GDM1 (cell line): ENCODE measurements at places on chromosomes 1 and 21.

GRCh38 chr1:234135501-234135900 is 231.0 kb downstream of the SLC35F3 start:
- no peak for DNase-seq

- no peak for DNase-seq
Measured at GRCh38 chr1:44262816-44263567, 49.7 kb downstream of the DMAP1 start.

- DNase-seq: peak; percentile 26
Measured at GRCh38 chr1:26696654-26697430, 1.0 kb downstream of the ARID1A start.

- no peak for DNase-seq
Measured at GRCh38 chr1:25769625-25770383, 30.2 kb upstream of the SELENON start.

GRCh38 chr1:89631816-89632656 is 884 bp upstream of the LRRC8C start:
- no peak for DNase-seq

DNA sequence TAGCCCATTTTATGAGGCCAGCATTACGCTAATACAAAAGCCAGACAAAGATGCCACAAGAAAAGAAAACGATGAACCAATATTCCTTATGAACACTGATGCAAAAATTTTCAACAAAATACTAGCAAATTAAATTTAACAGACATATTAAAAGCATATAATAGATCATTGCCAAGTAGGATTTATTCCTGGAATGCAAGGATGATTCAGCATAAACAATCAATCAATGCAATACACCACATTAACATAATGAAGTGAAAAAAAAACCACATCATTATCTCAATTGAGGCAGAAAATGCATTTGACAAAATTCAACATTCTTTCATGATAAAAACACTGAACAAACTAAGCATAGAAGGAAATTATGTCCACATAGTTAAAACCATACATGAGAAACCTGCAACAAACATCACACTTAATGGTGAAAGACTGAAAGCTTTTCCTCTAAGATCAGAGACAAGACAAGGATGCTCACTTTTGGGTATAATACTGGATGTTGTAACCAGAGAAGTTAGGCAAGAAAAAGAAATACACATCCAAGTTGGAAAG is 22.9 kb upstream of the ATP1A1 start:
- DNase-seq: no peak

DNA sequence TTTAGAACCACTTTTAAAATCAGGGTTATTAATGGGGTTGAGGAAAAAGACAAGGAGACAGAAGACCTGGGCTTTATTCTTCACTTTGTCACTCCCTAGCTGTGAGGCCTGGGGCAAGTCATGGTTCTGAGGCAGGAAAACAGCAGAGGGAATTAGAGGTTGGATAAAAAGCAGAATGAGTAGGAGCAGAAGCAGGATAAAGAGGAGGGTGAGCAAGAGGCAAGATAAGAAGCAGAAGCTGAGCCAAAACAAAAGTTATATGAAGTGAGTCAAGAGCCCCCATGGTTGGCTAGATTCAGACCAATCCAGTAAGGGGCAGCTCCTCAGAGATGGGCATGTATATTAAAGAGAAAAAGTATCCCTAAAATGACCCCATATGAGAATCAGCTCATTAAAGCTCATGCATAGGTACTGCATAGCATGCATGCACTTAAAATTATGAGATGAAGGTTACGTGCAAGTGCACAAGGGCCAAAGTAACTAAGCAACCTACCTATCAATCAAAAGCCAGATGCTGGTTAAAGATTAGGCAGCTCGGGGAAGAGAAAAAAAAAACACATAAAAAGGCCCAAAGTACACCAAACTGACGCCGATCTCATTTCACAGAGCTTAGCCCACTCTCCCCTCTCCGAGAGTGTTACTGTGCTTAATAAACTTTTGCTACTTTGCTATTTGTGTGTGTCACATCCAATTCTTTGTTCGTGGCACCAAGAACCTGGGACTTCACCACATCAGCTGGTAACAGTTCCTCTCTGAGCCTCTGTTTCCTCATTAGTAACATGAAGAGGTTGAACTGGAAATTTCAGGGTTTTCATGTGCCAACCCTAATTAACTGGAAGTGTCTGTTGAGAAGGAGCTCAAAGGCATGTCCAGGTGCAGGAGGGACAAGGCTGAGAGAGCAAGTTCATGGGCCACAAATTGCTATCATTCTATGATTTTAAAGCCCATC is 2.2 kb downstream of the AVPR1B start:
- no peak for DNase-seq

GRCh38 chr1:107687849-107688753 is 276.9 kb downstream of the VAV3 start:
- DNase-seq: no peak

DNA sequence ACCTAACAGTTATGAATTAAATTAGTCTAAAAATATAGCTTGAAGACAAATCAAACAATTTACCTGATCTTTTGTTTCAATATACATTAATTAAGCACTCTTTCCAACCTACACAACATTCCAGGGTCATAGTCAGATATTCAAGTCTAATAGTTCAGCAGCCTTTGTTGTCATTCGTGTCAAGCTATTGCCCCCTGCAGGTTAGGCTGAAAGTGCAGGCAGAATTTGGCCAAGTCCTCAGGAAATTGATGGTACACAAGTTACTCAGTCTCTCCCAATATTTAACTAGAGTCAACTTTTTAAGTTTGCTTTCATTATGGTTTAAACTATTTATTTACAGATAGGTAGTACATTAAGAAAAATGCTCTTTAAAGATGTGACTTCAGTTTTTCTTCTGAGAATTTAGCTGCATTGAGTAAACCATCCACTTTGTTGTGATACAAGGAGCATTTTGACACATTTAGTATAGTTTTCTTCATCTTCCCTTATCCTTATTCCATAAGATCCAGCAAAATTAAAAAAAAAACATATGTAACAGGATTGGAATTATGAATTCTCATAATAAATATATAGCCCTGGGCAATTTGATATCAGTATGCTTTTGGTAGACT is 130.3 kb upstream of the DPYD start:
- DNase-seq: peak; percentile 35

GRCh38 chr1:46692811-46693770 is 21.4 kb downstream of the TEX38 start:
- no peak for DNase-seq

- no peak for DNase-seq
Measured at GRCh38 chr1:200245473-200245872, 164.4 kb downstream of the ZNF281 start.

GRCh38 chr1:223052462-223052861 is 90.6 kb downstream of the TLR5 start:
- DNase-seq: no peak

GRCh38 chr1:8639148-8639547 is 178.3 kb downstream of the RERE start:
- DNase-seq: no peak

- no peak for DNase-seq
Measured at GRCh38 chr1:167474191-167474641, 44.1 kb downstream of the CD247 start.

- no peak for DNase-seq
Measured at GRCh38 chr21:35019631-35020032, 29.5 kb downstream of the RUNX1 start.

DNA sequence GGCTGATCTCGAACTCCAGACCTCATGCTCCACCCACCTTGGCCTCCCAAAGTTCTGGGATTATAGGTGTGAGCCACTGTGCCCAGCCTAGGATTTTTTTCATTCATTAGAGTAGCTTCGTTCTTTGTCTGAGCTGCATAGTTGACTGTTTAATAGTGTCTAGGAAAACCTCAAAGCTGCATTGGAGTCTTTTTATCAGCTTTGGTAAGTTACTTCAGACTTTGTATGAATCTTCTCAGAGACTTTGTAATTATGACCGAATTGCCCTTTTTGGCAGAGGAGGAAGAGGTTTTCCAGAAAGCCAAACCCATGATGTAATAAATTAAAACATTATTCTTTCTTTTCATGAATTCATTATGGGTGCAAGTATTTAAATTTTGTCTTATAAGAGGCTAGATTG is 5.1 kb downstream of the DNAJB4 start:
- DNase-seq: no peak

GRCh38 chr21:33362044-33362555 is 37.3 kb downstream of the IFNAR1 start:
- peak; percentile 4 for DNase-seq

- no peak for DNase-seq
Measured at GRCh38 chr1:70348399-70349165, 5.9 kb downstream of the ANKRD13C start.

DNA sequence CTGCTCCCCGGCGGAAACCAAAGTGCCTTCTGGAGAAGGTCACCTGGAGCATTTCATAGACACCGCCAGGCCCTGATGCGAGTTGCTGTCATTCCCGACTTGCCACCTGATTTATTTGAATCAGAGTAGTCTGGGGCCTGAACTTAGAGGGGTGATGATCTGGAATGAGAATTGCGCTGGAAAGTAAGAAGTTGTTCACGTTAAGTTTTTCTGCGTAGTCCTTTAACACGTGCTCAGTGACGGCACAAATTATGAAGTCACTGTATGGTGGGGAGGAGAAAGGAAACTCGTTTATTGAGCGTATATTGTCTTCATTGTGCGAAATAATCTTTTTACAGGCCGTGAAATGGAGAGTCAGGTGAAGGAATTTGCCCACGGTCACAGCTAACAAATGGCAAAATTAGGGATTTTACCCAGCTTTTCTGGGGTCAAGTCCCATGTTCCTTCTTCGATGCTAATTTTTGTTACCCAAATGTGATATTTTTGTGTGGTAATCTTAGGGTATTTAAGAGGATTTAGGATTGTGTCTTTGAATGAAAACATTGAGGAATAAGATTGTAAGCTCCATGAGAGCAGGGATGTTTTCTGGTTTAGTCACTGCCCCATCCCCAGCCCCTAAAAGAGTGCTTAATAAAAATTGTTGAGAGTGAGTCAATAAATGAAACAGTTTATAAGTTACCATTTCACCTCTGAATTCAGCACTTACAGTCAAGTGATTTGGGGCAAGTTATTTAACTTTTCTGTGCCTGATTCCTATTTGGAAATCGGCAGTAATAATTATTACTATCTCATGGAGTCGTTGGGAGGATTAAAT is 46.4 kb upstream of the NBL1 start:
- no peak for DNase-seq

GRCh38 chr21:42319376-42319775 is 4.2 kb upstream of the TFF3 start:
- DNase-seq: peak; percentile 24

- DNase-seq: no peak
Measured at GRCh38 chr1:48495166-48495565, 23.2 kb upstream of the SPATA6 start.

DNA sequence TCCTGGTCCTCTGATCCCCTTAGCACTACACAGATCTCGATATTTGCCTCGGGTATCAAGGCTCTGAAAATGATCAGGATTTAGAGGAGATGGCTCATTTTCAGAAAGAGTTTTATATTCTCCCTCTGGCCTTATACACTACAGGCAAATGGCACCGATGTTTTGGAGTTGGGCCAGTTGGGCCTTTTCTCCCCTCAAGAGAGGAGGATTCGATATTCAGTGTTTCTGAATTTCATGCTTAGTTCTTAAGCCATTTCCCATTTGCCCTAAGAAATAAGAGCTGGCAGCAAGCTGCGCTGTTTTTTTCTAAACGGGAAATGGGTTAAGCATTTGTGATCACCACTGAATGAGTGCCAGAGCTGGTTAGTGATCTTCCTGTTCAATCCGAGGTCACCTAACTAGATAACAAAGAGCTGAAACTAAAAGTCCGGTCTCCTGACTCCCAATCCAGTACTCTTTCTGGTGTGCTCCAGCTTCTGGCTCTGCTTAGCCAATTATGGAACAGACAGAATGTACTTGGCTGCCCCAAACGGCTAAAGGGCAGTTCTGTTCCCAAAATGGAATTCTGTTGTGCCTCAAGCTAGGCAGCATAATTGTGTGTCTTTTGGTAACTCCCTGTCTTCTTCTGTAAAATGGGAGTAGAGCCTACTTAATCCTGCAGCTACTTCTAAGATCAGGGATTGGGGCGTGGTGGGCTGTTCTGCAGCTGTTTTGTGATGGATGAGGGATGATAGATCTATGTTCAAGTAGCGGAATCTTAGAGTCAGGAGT is 1.2 kb upstream of the CPT2 start:
- DNase-seq: no peak
